ENCODE measurements at places on chromosomes 4 and X. TPM values are rescaled to one million over a fixed set of nuclear protein-coding genes. Genes with fewer than 3 reads are reported as not detected.

DNA sequence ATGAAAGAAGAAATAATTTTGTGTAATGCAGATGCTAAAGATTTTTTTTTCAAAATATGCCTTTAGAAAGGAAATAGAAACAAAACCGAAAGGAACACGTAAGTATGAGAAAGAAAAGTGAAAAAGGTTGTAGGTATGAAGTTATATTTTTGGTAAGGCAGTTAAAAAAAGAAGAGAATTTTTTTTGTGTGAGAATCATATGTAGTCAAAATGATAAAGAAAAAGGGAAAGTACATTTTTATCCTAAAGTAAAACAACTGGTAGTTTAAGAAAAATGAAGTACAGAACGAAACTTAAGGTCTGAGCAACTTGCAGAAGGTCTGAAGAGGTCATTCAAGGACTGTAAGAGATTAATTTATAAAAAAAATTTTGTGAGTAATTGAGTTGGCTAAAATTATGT is 164.0 kb upstream of the TRAM1L1 start:
- H3K4me1 ChIP-seq: no peaks in the 10 kb centered on the region
- no peaks in the 10 kb centered on the region for H3K27me3 ChIP-seq

GRCh38 chr4:38925492-38926413 is 58.1 kb downstream of the FAM114A1 start:
- DNase-seq: no peak
- no peak overlapping the region for H3K27ac ChIP-seq
- H3K4me1 ChIP-seq: no peaks in the 10 kb centered on the region
- peaks cover 8% of the 10 kb centered on the region for H3K36me3 ChIP-seq

TAF7L gene
- not detected for total RNA-seq

CXCL11 gene
- not detected for total RNA-seq

TRPC5OS gene
- total RNA-seq: not detected

DNA sequence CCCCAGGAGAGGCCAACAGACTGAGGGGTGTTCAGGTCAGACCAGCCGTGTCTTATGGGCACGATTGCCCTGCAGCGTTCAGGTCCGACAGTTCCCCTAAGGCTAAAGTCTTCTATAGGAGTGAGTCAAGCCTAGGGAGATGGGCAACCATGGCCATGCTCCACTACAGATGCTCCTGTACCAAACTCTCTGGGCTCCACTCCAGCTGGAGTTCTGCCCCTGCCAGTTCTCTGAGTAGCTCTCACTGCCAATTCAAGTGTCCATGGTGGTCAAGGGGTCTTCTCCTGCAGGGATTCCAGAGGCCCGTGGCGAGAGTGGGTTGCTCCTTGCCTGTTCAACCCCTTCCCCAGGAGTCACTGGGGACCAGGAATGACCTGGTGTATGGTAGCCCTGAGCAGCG is 38.2 kb downstream of the BEX3 start:
- no peaks in the 10 kb centered on the region for H3K36me3 ChIP-seq
- DNase-seq: no peak
- no peak overlapping the region for H3K27ac ChIP-seq
- H3K27me3 ChIP-seq: peaks cover 27% of the 10 kb centered on the region
- H3K4me1 ChIP-seq: no peaks in the 10 kb centered on the region

GRCh38 chrX:25599061-25599460 is 539.1 kb upstream of the MAGEB18 start:
- no peaks in the 10 kb centered on the region for H3K27me3 ChIP-seq
- H3K27ac ChIP-seq: no peak overlapping the region
- H3K36me3 ChIP-seq: no peaks in the 10 kb centered on the region
- H3K4me3 ChIP-seq: no peak overlapping the region

DNA sequence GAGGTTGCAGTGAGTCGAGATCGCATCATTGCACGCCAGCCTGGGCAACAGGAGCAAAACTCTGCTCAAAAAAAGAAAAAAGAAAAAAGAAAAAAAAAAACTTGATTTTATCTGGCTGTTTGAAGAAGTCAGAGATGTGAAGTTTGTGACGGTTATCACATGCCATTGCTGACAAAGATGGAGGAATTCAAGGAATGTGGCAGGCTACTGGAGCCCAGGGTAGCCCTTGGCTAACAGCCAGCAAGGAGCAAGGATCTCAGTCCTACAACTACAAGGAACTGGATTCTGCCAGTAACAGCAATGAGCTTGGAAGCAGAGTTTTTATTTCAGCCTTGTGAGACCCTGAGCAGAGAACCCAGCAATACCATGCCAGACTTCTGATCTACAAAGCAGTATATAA is 24.3 kb upstream of the TET2 start:
- H3K27ac ChIP-seq: no peak overlapping the region
- no peak overlapping the region for H3K4me3 ChIP-seq
- DNase-seq: no peak
- no peaks in the 10 kb centered on the region for H3K27me3 ChIP-seq
- no peaks in the 10 kb centered on the region for H3K4me1 ChIP-seq
- H3K36me3 ChIP-seq: no peaks in the 10 kb centered on the region

BMP3 gene
- 25.3 TPM for total RNA-seq

- peaks cover 25% of the 10 kb centered on the region for H3K4me1 ChIP-seq
- H3K27me3 ChIP-seq: no peaks in the 10 kb centered on the region
These were observed 1.8 kb downstream of the SH3BP2 start for GRCh38 chr4:2794486-2795299.

DNA sequence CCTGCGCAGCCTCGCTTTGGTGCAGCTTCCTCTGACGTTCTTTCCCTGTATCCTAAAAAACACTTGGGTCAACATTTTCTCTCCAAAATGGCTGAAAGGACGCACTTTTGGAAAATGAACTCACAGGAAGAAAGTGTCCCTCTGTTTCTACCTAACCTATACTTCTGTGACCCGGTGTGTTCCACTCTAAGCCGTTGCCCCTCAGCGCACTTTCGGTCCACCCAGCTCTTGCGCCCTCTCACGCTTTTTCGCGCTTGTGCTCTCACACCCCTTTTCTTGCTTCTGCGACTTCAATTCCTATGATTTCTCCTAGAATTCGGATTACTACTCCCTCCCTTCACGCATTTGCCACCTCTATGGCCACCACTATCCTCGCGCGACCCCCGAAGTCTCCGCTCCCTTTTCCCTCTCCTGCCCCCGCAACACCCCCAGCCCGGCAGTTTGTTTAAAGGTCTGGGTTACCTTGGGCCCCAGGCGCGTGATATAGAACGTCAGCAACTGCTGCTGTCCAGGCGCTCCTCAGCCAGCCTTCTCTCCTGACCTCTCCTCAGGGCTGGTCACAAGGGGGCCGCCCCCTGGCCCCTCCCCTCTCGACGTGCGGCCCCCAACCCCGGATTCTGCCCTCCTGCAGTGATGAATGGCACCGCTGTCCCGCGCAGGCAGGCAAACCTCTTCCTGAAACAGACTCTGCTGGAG is at the start of gene USP51:
Gene USP51 (minus strand): TSS at position 535 of the 696 bp plus-strand sequence. CDS start 909 bp downstream, outside the sequence.
- peaks cover 3% of the 10 kb centered on the region for H3K36me3 ChIP-seq
- no peak for DNase-seq
- peaks cover 30% of the 10 kb centered on the region for H3K27me3 ChIP-seq
- peak within 1 kb of the TSS; percentile 97 for H3K27ac ChIP-seq
- no peaks in the 10 kb centered on the region for H3K4me1 ChIP-seq

DNA sequence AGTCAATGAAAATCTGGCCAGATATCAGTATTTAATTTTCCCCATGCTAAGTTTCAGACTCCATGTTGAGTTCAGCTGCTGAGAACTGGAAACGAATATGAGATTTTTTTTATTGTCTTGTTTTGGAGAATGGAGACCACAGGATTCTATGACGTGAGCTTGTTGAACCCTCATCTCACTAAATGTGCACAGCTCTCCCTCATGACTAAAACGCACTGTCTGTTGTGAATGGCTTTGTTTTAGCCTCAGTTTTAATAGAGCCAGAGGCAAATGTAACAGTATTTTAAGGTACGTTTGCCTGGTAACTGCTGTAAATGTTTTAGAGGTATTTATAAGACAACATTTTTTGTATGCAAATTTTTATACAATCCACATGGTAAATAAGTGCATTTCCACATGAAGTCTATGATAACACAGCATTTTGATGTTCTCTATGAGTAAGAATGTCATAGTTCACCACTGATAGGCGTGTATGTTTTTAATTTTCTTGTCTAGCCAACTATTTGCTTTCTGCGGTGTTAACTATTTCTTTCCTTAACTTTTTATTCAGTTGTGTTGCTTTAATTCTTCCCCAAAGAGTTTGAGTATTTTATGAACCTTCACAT is 1159.3 kb upstream of the TENM3 start:
- no peaks in the 10 kb centered on the region for H3K4me1 ChIP-seq
- H3K27ac ChIP-seq: no peak overlapping the region
- no peak for DNase-seq
- no peak overlapping the region for H3K4me3 ChIP-seq
- H3K36me3 ChIP-seq: no peaks in the 10 kb centered on the region
- H3K27me3 ChIP-seq: no peaks in the 10 kb centered on the region
